Naive B cell (primary cell): ENCODE measurements at places on chromosomes 5 and 9. TPM values are rescaled to one million over a fixed set of nuclear protein-coding genes. Genes with fewer than 3 reads are reported as not detected.

GRCh38 chr5:118776755-118777154 lies 211.6 kb downstream of the DTWD2 start:
- H3K36me3 ChIP-seq: peaks cover under 1% of the 10 kb centered on the region
- peaks cover under 1% of the 10 kb centered on the region for H3K27me3 ChIP-seq
- no peak for DNase-seq
- H3K4me1 ChIP-seq: peaks cover 4% of the 10 kb centered on the region
- H3K4me3 ChIP-seq: no peak overlapping the region

Gene SIGMAR1
- 75.8 TPM for polyA plus RNA-seq

DNA sequence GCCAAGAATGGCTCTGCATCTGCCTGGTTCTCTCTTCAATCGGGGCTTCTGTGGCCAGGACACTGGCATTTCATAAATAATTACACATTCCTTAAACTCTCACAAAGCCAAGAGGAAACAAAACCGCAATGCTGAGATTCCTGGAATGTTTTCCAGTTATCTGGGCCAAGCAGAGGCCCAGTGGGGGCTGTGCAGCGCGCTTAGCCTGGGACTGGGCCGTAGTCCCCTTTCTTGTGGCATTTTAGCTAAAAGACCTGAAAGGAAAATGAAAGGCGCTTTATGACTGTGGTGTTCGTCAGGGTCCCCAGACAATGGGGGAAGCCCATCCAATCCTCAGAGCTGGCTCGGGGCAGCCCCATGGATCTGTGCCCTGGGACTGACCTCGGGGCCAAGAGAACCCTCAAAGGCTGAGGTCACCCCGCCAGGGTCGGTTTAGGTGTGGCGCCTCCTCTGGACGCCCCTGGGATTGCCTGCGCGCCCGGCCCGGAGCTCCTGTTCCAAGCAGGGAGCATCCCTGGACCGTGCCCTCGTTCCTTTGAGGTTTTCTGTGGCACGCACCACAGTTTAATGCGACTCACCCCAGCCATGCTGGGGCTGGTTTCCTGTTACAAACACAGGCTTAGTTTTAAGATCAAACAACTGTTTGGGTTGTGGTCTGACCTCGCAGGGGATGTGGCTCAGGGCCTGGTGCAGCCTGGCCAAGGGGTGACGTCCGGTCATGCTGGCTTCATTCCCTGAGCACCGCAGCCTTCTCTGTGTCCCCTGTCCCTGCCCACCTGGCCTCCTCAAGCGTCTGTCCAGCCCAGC lies 51.5 kb upstream of the NKD2 start:
- no peaks in the 10 kb centered on the region for H3K36me3 ChIP-seq
- DNase-seq: no peak
- H3K4me1 ChIP-seq: peaks cover 13% of the 10 kb centered on the region

Gene HSPB3
- polyA plus RNA-seq: not detected

Gene PKD2L2
- 0.82 TPM for polyA plus RNA-seq

DNA sequence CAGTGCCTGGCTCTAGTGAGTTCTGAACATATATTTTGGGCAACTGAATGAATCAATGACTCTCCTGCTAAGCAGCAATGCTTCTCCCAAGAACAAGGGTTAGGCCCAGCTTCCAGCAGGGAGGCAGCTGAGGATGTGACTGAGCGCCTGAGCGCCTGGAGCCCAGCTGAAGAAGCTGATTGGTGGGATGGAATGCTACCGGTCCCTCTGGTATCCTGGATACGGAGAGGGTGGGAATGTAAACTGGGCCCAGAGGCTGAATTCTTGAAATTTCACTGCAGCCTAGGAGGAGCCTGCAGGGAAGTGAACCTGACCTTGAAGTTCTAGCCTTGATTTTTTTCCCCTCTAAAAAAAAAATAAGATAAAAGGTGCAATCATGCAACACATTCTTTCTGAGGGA lies 43.2 kb downstream of the WWC1 start:
- DNase-seq: no peak
- H3K4me1 ChIP-seq: no peaks in the 10 kb centered on the region
- no peaks in the 10 kb centered on the region for H3K36me3 ChIP-seq
- H3K4me3 ChIP-seq: no peak overlapping the region
- no peak overlapping the region for H3K27ac ChIP-seq
- peaks cover 16% of the 10 kb centered on the region for H3K27me3 ChIP-seq

- no peak overlapping the region for H3K4me3 ChIP-seq
- no peaks in the 10 kb centered on the region for H3K36me3 ChIP-seq
- H3K27me3 ChIP-seq: no peaks in the 10 kb centered on the region
- DNase-seq: no peak
These were observed 583.6 kb downstream of the TMEM38B start for GRCh38 chr9:106277966-106278365.

Gene MARCHF11
- polyA plus RNA-seq: not detected

Gene CDC20B
- polyA plus RNA-seq: not detected

Gene GARIN3
- polyA plus RNA-seq: not detected

- no peaks in the 10 kb centered on the region for H3K27me3 ChIP-seq
- DNase-seq: no peak
- no peak overlapping the region for H3K4me3 ChIP-seq
- H3K4me1 ChIP-seq: peaks cover 91% of the 10 kb centered on the region
- H3K36me3 ChIP-seq: peaks cover 18% of the 10 kb centered on the region
These were observed 56.6 kb upstream of the IFNK start for GRCh38 chr9:27467486-27467885.

Gene CDKN2AIPNL
- polyA plus RNA-seq: 36.4 TPM

Gene PRLR
- polyA plus RNA-seq: not detected

DNA sequence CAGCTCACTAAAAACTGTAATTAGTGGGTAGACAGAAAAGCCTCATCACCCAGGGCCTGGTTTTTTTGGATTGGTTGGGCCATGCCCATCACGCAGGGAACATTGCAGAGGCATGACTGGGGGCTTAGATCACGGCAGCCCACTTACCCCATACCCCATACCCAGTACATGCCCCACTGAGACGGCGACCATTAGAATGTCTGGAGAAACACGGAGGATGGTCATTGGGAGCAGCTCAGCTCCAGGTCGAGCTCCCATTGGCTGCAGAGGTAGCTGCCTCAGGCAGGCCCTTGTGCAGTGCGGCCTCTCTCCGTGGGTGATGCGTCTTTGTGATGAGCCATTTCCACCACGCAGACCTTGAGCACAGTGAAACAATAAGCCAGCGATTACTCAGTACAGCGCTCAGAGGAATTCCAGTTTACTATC lies 204.0 kb downstream of the GADD45G start:
- H3K36me3 ChIP-seq: no peaks in the 10 kb centered on the region
- H3K27ac ChIP-seq: no peak overlapping the region
- no peak overlapping the region for H3K4me3 ChIP-seq
- peaks cover 4% of the 10 kb centered on the region for H3K4me1 ChIP-seq

DNA sequence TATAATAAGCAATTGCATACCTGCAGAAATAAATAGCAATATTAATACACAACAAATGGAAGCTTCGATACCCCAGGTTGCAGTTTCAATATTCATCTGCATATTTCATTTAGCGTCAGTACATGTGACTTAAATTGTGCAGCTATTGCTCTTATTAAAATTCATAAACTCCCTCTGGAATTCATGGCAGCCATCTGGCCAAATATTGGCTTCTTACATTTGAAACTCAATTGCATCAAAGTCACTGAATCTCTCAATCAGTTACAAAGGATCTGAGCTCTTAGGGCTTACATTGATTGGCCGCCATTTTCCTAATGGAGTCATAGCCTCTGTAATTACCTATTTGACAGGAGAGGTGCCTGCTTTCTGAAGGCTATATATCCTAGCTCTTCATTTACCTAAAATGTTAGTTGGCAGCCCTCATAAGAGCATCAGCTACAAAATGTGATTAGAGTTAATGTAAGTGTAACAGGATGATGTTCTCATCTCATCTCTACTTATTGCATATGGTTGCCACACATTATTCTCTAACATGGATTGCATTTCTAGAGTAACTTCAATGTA lies 453.5 kb downstream of the CAAP1 start:
- no peaks in the 10 kb centered on the region for H3K4me1 ChIP-seq
- H3K4me3 ChIP-seq: no peak overlapping the region
- H3K27me3 ChIP-seq: no peaks in the 10 kb centered on the region
- DNase-seq: no peak
- H3K36me3 ChIP-seq: no peaks in the 10 kb centered on the region

GRCh38 chr5:136613230-136613629 lies 247.9 kb upstream of the TRPC7 start:
- no peaks in the 10 kb centered on the region for H3K4me1 ChIP-seq
- H3K36me3 ChIP-seq: no peaks in the 10 kb centered on the region
- DNase-seq: no peak
- no peaks in the 10 kb centered on the region for H3K27me3 ChIP-seq

GRCh38 chr5:32018476-32019436 lies 155.4 kb downstream of the GOLPH3 start:
- H3K4me1 ChIP-seq: peaks cover 17% of the 10 kb centered on the region
- no peaks in the 10 kb centered on the region for H3K27me3 ChIP-seq
- DNase-seq: no peak
- no peak overlapping the region for H3K27ac ChIP-seq
- no peaks in the 10 kb centered on the region for H3K36me3 ChIP-seq

DNA sequence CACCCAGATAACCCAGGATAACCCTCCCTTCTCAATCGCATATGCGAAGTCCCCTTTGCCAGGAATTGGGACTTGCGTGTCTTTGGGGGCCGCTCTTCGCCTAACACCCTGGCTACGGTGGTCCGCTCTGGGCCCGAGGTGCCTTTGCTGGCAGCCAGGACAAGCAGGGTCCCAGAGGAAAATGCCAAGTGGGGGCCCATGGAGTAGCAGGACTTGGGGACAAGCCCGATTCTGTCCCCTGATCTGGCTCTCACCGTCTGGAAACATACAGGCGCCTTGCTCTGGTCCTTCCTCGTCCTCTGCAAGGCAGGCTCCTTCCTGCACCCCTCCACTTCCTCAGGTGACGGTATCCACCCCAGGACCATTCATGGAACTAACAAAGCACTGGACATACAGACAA lies 78.1 kb upstream of the UNC5A start:
- DNase-seq: no peak
- peaks cover 5% of the 10 kb centered on the region for H3K36me3 ChIP-seq
- H3K27me3 ChIP-seq: peaks cover 86% of the 10 kb centered on the region
- H3K4me3 ChIP-seq: no peak overlapping the region
- H3K27ac ChIP-seq: no peak overlapping the region
- H3K4me1 ChIP-seq: peaks cover 2% of the 10 kb centered on the region

Gene EXOSC2
- 24.1 TPM for polyA plus RNA-seq

DNA sequence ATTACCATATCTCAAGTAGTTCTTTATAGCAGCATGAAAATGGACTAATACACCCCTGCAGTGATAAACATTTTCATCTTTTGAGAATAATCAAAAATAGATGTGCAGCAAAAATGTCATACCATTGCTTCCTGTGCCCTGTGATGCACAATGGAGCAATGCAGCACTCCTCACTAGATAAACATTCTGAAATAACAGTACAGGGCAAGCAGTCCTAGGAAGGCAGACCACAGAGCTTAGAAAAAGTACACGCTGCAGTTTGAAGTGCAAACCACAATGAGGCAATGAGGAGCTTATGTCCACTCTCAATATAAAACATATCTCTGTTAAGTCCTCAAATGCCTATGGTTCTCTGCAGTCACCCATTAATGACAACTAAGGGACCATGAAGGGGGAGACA lies 367.6 kb downstream of the PDE4D start:
- H3K27ac ChIP-seq: no peak overlapping the region
- no peak for DNase-seq
- peaks cover 11% of the 10 kb centered on the region for H3K36me3 ChIP-seq
- H3K27me3 ChIP-seq: no peaks in the 10 kb centered on the region
